ENCODE measurements at places on chromosomes 11 and 22.

- peak; percentile 53 for DNase-seq
These were observed 49.5 kb downstream of the IGF2 start for GRCh38 chr11:2089536-2090165.

DNA sequence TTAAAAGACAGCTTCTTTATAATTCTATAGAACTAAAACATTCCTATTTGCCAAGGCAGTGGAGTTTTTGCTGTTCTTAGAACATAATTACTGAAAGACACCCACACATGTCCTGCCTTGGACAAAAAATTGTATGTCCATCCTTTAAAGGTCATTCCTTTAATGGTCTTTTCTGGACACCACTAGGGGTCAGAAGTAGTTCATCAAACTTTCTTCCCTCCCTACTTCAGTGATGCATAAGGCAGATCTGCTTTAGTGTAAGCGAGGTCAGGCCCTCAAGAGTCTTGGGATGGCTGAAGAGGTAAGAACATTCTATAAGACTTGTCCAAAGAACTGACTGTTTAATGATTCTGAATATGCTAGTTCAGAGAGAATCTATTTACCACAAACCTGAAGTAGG is 4.3 kb upstream of the OR51V1 start:
- DNase-seq = peak; percentile 47

- no peak for DNase-seq
These were observed at the start of gene DBX1 for GRCh38 chr11:20160425-20161229. Gene DBX1, minus strand, starts transcription at chr11:20160475. Its CDS starts 151 bp downstream, at chr11:20160324.

GRCh38 chr11:74846770-74847169 is 98.1 kb downstream of the RNF169 start:
- DNase-seq = no peak

GRCh38 chr11:3338569-3339339 is 40.2 kb downstream of the ZNF195 start:
- DNase-seq = no peak

- DNase-seq = peak; percentile 49
These were observed 2.4 kb downstream of the MPST start for GRCh38 chr22:37021710-37022482.

DNA sequence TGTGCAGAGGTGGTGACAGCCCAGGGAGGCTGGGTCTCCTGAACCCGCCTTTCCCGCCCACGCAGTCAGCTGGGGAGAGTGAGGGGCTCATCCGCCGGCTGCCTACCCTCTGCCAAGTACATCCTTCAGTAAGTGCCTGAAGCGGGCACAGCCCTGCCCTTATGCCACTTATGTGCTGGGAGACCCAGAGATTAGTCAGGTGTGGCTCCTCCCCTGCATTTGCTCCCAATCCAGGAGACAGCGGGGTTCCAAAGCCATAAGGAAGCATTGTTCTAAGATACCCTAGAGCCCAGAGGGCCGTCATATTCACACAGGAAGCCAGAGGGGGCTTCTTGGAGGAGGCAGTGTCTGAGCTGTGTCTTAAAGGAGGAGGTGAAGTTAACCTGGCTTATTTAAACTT is 5.8 kb upstream of the PPP6R3 start:
- DNase-seq = no peak
